ENCODE measurements at places on chromosomes 7 and 10.
A peak's percentile ranks its signal among the peaks of the same experiment; 100 is the strongest.

GRCh38 chr7:145633513-145633912 lies 483.1 kb upstream of the CNTNAP2 start:
- DNase-seq, result no peak

DNA sequence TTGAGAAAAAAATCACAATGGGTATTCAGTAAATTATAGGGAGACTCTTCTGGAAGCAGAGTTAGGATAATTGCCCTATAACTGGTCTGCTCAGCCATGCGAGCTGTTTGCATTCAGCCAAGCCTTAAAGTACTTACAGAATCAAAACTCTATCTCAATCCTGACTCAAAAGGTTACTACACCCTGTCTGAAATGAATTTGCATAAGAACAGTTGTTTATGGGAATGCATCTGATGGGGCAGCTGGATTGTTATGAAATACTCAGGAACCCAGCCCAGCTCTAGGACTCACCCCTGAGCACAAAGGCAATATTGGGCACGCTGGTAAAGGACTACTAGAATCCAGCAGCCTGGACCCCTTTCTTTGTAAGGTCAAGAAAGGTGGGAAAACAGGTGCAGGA lies 38.8 kb downstream of the AKR1B15 start:
- DNase-seq, result no peak

DNA sequence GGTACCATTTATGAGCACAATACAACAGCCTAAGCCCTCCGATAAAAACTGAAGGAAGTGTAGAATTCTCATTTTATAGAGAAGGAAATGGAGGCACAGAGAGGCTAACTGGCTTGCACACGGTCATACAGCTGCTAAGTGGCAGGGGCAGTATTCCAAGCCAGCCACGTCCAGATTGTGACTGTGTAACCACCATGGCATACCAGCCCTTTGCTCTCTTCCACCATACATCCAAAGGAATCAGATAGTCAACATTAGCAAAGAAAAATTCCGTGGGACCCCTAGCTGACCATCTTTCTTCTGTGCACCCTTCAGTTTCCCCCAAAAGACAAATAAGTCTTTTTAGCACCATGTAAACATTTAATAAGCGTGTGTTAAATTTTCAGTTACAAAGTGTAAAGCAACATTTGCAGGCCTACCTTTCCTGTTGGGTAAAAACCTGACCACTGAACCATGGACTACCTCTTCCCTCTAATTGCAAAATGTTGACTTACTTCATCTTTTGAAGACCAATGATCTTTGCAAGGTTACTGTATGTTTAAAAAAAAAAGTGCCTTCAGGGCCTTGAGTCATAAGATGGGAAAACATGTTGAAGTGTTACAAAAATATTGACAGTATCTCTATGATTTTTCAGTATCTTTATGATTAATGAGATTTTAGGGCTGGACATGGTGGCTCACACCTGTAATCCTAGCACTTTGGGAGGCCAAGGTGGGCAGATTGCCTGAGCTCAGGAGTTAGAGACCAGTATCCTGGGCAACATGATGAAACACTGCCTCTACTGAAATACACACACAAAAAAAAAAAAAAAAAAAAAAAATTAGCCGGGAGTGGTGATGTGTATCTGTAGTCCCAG lies 24.3 kb upstream of the PDZD8 start:
- DNase-seq, result no peak

- no peak for DNase-seq
Observed at GRCh38 chr10:122113161-122113944, 124.4 kb downstream of the TACC2 start.

DNA sequence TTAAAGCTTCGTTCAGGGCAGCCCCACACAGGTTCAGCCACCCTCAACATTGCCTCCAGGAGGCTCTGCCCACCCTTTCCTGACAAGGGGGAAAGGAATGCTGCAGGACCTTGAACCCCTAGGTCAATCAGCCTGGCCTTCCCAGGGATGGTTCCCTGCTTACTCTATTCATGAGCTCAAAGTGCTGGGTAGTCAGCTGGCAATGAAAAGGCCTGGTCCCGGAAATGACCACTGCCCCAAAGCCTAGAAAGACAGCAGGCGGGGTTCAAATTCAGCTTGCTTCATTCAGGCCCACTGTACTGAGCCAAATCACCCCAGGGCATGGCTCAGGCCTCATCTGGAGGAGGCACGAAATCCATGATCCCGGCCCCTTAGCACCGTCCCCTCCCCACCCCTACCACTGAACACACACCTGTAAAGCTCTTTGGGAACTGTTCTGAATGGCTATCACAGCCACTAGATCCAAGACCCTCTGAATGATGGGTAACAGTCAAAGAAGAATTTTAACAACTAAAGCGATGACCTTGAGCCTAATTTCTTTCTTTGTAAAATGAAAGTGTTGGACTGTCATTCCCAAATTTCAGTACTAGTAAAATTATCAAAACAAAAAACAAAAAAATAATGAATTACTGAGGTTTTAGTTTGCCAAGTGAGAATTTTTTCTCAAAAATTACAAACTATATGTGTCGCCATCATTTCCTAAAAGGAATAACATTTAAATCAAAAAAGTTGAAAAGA lies 1.0 kb downstream of the URGCP start:
- no peak for DNase-seq

GRCh38 chr10:84523526-84523925 lies 195.1 kb downstream of the CCSER2 start:
- no peak for DNase-seq

DNA sequence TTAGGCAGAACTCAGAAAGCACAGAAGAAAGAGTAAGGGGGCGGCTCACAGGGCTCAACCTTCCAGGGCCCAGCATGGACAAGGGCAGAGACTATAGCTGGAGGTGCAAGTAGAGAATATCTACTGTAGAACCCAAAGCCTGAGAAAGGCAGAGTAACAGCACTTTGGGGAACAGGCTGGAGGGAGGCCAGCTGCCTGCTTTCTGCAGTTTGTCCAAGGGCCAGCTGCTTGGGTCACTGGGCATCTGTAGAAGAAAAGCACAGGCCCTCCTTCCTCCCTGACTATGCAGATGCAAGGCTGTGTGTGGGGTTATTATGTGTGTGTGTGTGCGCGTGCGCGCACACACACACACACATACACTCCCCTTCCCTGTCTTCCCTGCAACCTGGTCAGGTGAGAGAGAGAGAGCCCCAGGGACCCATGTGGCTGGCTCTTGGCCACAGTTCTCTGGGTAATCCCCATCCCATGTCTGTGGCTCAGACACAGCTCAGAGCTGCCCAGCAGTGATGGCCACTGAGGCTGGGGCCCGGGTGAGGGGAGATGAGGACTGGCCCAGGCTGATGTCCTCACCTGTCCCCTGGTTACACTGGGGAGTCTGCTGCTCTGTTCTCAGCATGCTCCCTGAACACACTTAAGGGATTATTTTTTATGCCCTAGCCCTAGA lies 9.0 kb downstream of the ADRA2A start:
- no peak for DNase-seq

GRCh38 chr7:134449680-134450079 lies 9.2 kb downstream of the AKR1B1 start:
- no peak for DNase-seq

GRCh38 chr7:132428247-132428919 lies 147.9 kb downstream of the PLXNA4 start:
- DNase-seq, result peak; percentile 13

- DNase-seq, result no peak
Observed at GRCh38 chr7:44439926-44440325, 50.5 kb downstream of the NUDCD3 start.

DNA sequence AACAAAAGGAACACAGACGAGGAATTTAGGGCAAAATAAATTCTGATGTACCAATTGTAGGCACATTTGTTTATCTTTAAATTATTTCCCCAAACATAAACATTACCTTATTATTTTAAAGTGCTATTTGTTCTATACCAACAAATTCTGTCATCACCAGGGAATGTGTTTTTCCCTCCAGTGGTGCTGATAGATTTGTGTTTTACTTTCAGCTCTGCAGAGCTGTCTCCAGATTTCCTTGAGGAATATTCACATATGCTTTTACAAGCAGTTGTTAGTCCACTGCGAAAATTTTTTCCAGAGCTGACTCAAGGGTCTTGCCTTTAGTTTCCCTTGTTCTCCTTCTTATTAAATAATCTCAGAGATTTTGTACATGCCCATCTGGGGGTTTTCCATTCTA lies 362.8 kb downstream of the PHF14 start:
- DNase-seq, result no peak

DNA sequence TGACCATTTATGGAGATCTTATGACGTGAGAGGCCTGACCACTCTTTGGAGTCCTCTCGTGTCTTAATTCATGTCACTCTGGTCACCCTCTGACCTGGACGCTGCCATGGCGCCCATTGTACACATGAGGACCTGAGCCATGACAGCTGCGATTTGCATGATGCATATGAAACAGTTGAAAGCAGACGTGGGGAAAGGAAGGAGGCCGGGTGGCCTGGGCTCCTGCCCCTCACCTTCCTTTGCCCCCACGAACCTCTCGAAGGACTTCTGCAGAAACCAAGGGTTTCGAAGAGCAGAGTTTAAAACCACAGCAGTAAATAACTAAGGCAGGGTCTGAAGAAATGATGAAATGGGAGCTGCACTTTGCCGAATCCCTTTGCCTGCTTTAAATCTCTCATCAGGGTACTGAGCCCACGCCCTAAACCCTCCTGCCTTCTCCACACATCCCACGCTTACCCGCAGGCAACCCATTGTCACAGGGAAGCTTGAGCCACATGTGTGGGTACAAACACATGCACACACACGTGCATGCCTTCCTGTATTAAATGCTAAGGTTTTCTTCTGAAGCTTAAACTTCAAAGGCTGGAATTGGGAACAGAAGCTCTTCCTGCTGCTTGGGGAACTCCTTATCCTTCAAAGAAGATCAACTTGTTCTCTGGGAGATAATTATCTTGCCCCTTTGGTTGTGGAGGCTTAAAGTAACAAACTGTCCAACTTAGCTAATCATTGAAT lies 11.7 kb upstream of the CALML3 start:
- DNase-seq, result no peak

DNA sequence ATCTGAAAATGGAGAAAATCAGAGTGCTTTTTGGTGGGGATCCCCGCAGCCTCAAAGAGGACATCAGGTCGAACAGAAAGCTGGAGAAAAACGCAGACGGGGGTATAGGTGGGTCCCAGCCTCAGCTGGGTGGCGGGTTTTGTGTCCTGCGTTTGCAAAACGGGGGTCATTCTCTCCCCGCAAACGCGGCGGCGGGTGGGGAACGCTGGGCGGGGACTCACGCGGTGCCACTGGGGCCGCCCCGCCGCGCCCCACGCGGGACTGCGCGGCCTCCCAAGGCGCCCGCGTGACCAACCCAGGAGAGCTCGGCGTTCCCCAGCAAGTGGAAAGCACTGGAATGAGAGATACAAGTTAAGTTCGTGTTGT lies 806 bp upstream of the VIPR2 start:
- DNase-seq, result no peak
